ENCODE measurements at places on chromosomes 7 and 10.

- no peak for DNase-seq
Observed at GRCh38 chr7:90945104-90945787, 319.0 kb upstream of the FZD1 start.

DNA sequence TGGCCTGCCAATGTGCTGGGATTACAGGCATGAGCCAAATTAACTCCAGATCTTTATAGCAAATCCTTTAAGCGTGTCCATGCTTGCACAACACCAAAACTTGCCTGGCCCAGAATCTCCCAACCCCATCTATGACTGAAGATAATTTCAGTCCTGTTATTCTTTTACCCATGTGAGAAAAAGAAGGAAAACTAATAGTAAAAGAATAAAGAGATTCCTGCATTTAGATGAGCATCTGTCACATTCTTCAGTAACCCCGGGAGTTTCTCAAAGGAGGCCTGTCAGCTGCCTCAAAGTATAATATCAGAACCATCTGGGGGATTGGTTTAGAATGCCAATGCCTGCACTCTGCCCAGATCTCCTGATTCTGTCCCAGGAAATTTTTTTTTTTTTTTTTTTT, 158.1 kb upstream of the KMT2E start:
- no peak for DNase-seq

GRCh38 chr7:104973909-104974415, 40.0 kb upstream of the KMT2E start:
- DNase-seq, result no peak

DNA sequence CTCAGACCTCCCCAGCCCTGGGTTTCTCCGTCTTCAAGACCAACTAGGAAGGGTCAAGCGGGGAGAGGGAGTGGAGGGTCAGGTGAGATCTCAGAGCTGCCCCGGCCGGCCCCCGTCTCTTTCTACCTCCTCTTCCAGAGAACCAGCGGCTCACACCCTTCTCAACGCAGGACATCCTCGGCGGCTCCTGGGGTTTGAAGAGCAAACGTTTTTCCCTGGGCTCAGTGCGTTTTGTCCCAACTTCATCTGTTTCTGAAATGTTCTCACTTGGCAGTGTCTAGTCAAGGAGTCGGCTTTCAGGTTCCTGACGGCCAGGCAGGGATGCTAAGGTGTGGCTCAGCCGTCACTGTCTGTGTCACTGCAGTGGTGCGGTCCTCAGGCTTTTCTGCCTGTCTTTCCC, 416.4 kb upstream of the FOXK1 start:
- no peak for DNase-seq

GRCh38 chr7:45643630-45644029, 69.5 kb downstream of the ADCY1 start:
- DNase-seq, result no peak

DNA sequence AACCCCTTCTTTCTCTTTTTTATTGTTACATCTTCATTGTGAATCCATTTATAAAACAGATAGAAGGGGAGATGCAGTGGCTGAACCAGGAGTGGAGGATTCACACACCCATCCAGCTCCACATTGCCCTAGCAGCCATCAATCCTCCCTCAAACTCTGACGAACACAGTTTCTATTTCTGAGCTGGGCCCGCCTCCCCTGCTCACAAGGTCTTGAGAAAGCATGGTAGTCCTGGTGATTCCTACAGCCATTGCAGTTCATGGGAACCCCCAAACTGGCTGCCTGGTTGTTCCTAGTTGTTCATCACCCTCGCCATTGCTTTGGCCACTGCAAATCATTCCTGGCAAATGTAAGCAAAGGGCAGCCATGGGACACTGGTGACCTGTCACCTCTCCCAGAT, 258.5 kb upstream of the AOAH start:
- no peak for DNase-seq

DNA sequence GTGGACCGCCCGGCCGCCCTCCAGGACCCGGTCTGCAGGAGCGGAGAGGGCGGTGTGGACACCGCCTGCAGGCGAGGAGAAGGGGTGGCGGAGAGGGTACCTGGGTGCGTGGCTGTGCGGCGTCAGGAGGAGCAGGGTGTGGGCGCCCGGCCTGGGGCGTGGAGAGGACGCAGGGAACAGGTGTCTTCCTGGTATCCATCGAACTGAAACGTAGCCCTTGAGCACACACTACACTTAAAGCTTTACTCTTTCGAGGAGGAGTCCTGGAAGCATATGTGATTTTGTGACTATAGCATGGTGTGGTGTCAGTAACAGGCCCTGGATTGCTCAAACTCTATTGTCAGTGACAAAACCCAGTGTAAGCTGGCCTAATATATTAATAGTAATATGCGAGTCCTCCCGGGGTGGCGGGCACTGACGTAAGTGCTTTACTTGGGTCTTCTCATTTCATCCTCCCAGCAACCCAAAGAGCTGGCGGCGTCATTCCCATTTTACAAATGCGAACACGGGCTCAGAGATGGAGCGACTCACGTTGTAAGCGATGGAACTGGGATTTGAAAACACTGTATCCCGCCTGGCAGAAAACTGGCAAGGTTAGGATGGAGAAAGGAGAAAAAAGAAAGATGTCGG, 508 bp upstream of the TECPR1 start:
- DNase-seq, result no peak

GRCh38 chr10:113179265-113179664, 229.2 kb downstream of the TCF7L2 start:
- no peak for DNase-seq
